Subcutaneous adipose tissue (tissue), 4 donors: ENCODE measurements at places on chromosomes 3 and 15. TPM values are rescaled to one million over a fixed set of nuclear protein-coding genes. Genes with fewer than 3 reads are reported as not detected.

The PLXNA1 gene
- 21.4 TPM for total RNA-seq

The EIF3J gene
- total RNA-seq, result 59.7 TPM

The MORC1 gene
- 0.17 TPM for total RNA-seq

The NR2E3 gene
- total RNA-seq, result not detected

The MFN1 gene
- total RNA-seq, result 42.2 TPM

The TLR9 gene
- total RNA-seq, result not detected

The ARNT2 gene
- 1.5 TPM for total RNA-seq
